ENCODE measurements at places on chromosomes 6 and 20.

- no peak for DNase-seq
Measured at GRCh38 chr6:2963756-2964155, 7.6 kb downstream of the SERPINB6 start.

DNA sequence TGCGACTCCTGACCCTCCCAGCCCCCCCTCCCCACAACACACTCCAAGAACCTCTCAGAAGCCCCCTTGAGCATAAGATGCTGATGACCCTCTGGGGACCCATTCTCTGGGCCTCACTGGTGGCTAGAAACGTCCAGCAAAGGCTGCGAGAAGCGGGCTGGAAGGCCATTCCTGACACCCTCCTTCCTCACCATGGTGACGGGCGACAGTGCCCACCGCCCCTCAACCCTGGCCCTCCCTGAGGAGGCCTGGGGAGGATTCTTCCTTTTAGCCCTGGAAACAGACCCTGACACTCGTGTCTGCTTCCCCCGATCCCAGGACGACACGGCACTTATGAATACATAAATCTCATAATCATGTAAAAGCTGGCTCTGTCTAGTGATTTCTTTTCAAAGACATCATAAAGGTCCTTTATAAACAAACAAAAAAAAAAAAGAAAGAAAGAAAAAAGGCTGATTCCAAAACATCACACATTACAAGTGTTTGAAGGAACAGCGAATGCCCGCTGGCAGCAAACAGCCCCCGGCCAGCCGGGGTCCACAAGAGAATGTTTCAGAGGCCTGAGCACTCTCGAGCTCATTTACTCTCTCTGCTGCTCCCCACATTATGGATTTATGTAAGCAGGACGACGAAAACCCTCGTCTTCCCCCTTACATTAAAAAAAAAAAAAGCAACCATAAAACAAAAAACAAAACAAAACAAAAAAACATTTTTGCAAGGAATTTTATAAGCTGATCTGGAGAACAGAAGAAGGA is 40.7 kb downstream of the PREX1 start:
- no peak for DNase-seq

DNA sequence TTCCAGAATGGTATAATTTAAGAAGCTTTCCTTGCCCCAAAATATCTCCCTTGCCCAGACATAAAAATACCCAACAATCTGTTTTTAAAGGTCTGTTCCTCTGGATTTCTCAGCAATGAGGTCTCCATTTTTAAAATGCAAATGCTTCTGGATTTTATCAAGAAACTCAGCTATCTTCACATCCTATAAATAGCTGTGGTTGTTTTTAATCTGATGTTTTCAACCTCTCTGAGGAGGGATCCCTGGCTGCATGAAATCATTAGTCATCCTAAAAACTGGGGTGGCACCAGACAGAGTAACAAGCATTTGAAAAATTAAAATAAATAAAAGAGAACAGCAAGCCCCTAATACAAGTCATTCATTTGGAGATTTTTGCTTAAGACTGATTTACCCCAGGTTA is 168.5 kb upstream of the ID4 start:
- no peak for DNase-seq

- DNase-seq: no peak
Measured at GRCh38 chr6:157761331-157761921, 61.6 kb upstream of the SNX9 start.

DNA sequence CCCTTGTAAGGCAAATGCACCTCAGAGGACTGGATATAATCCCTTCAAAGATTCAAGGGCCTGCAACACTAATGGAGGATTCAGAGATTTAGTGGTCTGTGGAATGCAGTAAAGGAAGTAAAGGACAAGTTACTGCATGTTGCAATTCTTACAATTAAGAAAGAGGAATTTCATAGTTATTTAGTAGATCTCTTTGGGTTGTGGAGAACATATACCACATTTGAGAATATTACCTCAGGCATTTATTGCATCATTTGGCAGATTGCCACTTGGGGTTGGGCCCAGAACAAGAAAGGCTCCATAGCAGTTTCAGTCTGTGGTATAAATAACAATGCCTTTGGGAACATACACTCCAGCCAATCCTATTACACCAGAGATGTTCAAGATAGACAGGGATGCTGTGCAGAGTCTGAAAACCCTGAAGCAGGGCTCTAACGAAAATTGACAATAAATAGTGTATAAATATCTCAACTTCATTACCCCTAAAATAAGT is 20.9 kb upstream of the EPM2A start:
- no peak for DNase-seq

DNA sequence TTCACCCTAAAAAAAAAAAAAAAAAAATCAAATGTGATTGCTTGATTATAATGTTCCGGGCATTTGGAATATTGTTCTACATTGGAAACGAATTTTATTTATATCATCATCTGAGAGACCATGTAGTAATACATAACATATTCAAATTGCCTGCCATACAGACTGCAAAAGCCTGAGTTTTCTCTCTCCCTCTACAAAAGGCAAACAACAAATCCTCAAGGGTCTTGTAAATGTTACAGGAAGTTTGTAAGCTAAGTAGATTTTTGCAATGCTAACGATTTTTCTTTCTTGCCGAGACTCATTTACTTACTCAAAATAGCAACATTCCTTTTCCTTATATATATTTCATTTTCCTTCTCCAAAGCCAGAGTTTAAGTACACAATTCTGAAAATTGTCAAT is 49.0 kb upstream of the HTR1E start:
- DNase-seq: no peak

DNA sequence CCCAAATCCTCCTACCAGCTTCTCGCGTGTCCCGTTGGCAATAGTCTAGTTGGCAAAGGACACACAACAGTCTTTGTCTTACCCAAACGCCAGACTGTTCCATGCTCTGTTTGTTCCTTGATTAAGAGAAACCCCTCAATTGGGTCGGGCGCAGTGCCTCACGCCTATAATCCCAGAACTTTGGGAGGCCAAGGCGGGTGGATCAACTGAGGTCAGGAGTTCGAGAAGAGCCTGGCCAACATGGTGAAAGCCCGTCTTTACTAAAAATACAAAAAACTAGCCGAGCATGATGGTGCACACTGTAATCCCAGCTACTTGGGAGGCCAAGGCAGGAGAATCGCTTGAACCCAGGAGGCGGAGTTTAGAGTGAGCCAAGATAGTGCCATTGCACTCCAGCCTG is 153.7 kb downstream of the GRM4 start:
- no peak for DNase-seq

- no peak for DNase-seq
Measured at GRCh38 chr20:48774696-48775095, 53.1 kb downstream of the PREX1 start.

DNA sequence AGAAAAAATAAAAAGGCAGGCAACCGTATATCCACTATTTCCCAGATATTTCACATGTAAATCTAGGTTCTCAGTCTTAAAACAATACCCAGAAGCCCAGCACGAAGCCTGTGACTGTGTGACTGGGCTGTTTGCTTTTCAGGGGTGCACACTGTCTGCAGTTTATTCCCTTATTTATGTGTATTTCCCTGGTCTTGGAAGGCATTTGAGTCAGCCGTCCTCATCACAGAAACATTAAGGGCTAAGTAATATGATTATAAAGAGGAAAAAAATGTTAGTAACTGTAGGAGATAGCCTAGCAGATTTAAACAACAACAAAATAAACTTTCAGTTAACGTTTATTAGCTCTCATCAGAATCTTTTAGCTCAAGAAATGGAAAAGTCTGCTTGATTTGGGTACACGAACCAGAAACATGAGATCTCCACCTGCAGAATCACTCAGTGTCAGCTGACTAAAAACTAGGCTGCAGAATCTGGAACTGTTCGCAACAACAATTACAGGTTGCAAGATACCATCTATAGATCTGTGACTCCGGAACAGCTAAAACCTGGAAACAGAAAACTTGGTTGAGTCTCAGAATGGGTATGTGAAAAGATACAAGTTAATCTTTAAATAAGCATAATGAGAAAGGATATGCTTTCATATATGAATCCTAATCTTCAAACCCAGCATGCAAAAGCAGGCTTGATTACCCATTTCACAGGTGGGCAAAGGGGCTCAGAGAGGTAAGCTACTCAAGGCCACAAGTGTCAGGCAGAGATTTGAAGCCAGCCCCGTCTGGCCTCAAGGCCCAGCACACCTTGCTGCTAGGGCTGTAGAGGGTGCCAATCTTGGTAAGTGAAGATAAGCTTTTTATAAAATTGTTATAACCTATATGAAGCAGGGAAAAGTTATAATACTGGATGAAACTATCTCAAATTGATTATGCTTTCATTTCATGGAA is 21.1 kb downstream of the GCLC start:
- DNase-seq: no peak

- no peak for DNase-seq
Measured at GRCh38 chr20:36848078-36848660, 27.8 kb upstream of the TLDC2 start.

DNA sequence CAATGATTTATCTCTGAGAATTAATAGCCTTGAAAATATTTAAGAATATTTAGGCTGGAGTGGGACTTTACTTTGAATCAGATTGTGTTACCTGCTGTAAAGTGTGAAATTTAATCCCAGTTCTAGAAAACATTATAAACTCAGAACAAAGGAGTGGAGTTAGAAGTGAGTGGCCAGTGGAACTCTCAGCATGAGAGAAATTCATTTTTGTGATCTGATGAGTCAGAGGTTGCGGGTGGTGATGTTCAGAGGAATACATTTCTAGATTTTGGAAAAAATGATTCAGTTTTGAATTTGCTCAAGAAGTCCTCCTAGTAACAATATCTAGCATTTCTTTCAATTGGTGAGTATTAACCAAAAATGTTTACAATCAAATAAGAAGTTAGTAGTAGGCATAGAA is 167.5 kb downstream of the ZFAND3 start:
- no peak for DNase-seq

- no peak for DNase-seq
Measured at GRCh38 chr20:36830791-36831691, 44.9 kb upstream of the TLDC2 start.

- DNase-seq: no peak
Measured at GRCh38 chr6:146909376-146909775, 294.8 kb upstream of the STXBP5 start.

- DNase-seq: no peak
Measured at GRCh38 chr6:129242546-129242945, 359.6 kb downstream of the LAMA2 start.

GRCh38 chr6:168960551-168961263 is 292.9 kb downstream of the THBS2 start:
- DNase-seq: no peak

GRCh38 chr6:28981833-28982475 is 23.2 kb downstream of the ZNF311 start:
- DNase-seq: peak; percentile 58

GRCh38 chr20:3993109-3993508 is 22.2 kb downstream of the RNF24 start:
- no peak for DNase-seq

GRCh38 chr20:58227391-58228102 is 906 bp downstream of the ANKRD60 start:
- no peak for DNase-seq

DNA sequence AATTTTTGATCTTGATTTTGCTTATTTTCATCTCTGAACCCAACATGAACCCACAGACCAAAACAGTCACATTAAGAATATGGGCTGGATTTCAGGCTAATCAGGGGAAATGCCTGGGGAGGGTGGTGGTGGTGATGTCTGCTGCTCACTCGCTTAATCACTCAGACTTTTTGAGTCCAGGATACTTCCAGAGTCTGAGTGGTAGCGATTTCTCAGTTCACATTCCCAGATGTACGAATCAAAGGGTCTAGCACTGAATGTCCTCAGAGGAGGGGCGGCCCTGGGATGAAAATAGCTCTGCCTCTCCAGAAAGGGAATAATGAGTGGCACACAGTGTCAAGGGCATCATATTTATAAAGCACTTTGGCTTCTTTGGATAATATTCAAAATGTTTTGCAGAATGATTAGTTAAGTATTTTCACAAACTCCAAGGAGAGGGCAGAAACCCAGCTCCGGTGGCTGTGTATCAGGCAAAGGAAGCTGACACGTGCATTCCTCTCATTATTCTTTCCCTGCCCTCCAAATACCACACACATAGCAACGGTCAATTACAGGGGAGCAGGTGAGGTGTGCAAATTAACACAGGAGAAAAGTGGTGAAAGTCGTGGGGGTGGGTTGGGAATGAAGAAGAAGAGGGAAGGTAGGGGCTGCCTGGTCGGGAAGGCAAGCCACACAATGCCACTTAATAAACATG is 345.2 kb upstream of the RSPO3 start:
- DNase-seq: no peak

DNA sequence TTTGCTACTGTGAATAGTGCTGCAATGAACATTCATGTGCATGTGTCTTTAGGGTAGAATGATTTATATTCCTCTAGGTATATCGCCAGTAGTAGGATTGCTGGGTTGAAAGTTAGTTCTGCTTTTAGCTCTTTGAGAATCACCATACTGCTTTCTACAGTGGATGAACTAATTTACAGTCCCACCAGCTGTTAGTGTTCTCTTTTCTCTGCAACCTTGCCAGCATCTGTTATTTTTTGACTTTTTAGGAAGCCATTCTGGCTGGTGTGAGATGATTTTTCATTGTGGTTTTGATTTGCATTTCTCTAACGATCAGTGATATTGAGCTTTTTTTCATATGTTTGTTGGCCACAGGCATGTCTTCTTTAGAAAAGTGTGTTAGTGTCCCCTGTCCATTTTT is 40.0 kb downstream of the PLG start:
- DNase-seq: no peak

DNA sequence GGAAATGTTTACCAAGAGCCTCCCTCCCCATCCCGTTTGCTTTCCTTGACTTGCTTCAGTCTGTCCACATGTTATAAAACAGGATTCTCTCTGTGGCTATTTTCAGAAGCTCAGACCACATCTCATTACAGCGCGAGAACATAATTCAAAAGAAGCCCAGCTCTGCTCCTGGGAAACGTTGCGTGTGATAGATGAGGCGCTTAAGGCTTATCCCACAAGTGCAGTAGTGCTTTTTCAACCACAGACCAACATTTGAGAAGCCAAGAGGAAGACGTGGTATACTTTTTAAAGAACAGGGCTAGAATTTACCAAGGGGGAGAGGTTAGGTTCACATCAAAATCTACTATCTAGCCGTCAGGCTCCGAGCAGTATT is 239.5 kb downstream of the SLC24A3 start:
- no peak for DNase-seq

- no peak for DNase-seq
Measured at GRCh38 chr20:57871237-57871632, 161.4 kb upstream of the PMEPA1 start.

- no peak for DNase-seq
Measured at GRCh38 chr6:36920546-36920945, 34.0 kb upstream of the PI16 start.

GRCh38 chr6:156794546-156795354 is 17.6 kb downstream of the ARID1B start:
- DNase-seq: no peak

Data from stimulated activated CD4-positive, alpha-beta T cell treated with anti-CD3 and anti-CD28 coated beads, Interleukin-15, amount 100 ng/mL, for 1 hour (primary cell).